ENCODE measurements at places on chromosomes 12 and 14.

GRCh38 chr12:67456431-67456901 is 187.3 kb downstream of the CAND1 start:
- DNase-seq = no peak

DNA sequence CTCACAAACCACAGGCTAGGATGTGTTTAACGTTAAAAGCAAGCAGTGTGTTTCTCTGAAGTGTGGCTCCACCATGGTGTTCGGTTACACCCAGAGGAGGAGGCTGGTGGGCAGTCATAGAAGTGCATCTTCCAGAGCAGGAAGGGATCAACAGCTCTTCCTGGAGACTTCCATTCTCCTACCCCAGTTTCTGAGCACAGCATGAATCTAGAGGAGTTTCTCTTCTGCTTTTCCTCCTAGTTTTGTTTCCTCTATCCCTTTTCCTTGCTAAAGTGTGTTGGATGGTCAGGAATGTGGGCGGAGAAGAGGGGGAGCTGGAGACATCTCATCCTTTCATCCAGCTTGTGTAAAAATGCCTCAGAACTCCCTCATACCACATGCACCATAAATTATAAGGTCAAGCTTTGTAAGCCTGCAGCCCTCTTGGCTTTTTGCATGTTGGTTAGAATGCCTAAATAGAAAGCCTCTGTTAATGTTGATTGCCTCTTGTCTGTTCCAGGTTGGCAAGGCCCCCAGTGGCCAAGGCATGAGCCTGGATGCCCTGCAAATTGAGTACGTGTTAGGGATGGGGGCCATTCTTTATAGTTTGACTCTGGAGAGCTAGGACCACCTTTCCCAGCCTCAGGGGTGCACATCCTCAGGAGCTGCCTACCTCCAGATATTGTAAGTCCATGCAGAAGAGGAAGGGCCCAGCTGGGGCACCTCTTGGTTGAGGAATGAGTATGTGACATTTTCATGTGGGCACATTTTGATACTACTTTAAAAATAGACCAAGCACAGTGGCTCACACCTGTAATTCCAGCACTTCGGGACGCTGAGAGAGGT is 4.0 kb upstream of the CKAP4 start:
- no peak for DNase-seq

DNA sequence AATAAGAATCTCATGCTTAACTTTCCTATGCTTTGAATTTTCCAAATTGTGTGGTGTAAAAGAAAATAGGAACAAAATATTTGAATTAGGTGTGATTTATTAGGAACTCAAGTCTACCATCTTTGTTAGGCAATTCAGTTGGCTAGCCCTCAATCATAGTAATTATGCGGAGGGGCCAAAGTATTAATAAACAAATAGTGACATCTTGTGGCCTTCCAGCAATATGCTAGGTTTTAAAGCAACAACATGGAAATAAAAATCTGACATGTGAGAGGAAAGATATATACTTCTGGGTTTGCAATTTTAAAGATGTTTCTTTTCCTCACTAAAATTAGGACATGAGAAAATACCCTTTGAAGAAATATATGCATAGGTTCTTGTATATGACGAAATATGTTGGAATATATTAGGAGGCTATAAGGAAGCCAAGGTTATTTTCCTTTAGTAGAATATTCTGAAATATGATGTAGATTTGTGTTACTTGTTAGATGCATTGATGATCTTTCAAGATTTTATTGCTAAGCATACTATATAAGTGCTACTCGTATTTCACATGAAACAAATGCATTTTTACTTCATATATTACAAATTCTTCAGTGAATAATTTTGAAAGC is 200.4 kb downstream of the PTPRO start:
- DNase-seq = peak; percentile 31

DNA sequence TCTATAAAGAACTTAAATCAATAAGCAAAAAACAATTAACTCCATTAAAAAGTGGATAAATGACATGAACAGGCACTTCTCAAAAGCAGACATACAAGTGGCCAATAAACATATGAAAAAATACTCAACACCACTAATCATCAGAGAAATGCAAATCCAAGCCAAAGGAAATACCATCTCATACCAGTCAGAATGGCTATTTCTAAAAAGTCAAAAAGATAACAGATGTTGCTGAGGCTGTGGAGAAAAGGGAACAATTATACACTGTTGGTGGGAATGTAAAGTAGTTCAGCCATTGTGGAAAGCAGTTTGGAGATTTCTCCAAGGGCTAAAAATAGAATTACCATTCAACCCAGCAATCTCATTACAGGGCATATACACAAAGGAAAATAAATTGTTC is 234.5 kb upstream of the PLXNC1 start:
- DNase-seq = no peak

DNA sequence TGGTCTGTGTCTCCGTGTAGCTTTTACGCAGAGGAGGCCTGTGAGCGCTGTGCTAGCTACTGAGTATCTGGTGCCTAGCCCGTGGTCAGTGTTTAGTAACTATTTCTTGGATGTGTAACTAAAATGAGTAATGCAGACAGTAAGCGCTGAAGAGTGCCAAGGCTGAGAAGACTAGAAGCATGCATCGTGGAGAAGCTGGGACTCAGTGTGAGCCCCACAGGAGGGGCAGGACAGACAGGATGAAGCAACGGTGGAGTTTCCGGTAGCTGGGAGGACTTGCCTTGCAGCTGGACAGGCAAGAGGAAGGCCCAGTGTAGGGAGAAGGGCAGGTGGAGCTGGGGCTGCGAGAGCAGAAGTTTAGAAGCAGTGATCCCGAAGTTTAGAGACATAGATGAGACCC is 233.4 kb upstream of the FKBP4 start:
- no peak for DNase-seq

DNA sequence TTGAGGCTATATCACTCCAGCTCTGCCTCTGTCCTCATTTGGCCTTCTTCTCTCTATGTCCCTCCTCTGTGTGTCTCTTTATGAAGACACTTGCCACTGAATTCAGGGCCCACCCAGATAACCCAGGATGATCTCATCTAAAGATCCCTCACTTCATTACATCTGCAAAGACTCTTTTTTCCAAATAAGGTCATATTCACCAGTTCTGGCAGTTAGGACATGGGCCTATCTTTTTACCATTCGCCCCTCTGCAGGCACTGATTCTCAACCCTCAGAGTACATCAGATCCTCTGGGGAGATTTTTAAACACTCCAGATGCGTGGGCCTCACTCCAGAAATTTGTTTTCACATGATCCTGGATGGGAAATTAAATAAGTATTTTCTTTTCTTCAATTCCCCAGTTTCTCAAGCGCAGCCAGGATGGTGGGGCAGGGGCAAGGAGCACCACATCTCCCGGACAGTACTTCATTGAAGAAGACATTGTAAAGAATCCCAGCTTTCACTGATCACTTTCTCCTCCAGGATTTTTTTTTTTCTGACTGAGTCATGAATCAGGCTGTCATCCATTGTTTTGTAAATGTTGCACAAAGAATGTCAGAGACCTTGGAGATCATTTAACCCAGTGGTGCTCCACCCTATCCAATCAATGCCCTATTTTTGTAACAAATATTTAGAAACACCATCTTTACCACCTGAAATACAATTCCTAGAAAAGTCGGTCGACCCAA is 27.4 kb downstream of the CRACR2A start:
- DNase-seq = no peak

DNA sequence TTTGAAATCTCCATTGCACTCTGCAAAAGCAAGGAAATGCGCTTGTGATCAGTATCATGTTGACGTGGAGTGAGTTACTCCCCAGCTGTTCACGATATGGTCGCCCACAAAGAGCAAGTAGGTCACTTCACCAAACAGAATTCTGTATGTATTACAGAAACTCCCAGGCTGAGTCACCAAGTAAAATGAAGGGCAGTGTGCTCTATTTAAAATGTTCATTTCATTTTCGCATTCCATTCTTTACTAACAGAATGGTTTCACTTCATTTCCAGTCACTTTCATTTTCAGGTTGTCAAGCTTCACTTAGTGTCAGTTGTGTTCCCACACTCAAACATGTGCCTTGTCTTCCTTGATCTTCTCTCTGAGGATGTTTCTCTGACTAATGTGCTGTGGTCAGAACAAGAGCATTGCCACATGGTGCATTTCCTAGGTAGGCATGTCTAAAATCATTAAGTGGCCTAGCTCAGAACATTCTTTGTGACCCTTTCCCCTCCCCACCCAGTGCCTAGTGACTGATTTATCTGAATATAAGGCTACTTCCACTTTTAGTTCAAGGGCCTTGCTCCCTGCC is 391.2 kb downstream of the RAD51B start:
- DNase-seq = peak; percentile 74

DNA sequence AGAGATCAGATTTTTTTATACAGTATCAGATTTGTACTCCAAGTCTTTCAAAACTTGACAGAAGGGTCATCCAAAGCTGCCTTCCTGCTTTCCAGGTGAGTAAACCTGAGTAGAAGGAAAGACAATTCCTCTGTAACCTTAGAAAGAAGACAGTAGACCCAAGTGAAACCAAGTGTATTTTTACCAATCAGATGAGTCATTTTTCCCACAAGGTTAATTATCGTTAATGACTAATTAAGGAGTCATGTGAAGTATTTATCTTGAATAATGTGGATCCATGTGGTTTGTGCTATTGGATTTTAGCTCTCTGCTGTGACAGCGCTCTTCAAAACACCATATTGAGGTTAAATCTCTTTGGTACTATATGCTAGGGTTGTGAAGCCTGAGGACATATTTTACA is 74.0 kb upstream of the PELI2 start:
- DNase-seq = no peak

- no peak for DNase-seq
Measured at GRCh38 chr12:124364543-124364942, 69.7 kb downstream of the RFLNA start.

DNA sequence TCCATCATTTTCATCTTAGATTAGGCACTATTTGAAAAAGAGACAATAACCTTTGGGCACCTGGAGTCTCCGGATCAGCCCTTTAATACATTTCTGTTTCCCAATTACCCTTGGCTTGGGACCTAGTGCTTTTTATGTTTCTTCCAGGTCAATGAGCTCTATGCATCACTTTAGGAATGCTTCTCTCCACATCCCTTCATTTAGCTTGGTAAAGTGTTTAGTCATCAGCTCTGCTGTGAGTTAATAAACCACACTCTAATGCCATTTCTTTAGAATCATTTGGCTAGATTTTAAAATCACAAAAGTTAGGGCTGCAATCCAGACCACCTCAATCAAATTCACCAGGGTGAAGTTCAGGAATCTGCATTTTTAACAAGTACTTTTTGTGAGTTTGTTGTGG is 41.7 kb downstream of the RASSF9 start:
- DNase-seq = no peak

GRCh38 chr12:65490250-65490649 is 211.8 kb downstream of the MSRB3 start:
- DNase-seq = no peak

DNA sequence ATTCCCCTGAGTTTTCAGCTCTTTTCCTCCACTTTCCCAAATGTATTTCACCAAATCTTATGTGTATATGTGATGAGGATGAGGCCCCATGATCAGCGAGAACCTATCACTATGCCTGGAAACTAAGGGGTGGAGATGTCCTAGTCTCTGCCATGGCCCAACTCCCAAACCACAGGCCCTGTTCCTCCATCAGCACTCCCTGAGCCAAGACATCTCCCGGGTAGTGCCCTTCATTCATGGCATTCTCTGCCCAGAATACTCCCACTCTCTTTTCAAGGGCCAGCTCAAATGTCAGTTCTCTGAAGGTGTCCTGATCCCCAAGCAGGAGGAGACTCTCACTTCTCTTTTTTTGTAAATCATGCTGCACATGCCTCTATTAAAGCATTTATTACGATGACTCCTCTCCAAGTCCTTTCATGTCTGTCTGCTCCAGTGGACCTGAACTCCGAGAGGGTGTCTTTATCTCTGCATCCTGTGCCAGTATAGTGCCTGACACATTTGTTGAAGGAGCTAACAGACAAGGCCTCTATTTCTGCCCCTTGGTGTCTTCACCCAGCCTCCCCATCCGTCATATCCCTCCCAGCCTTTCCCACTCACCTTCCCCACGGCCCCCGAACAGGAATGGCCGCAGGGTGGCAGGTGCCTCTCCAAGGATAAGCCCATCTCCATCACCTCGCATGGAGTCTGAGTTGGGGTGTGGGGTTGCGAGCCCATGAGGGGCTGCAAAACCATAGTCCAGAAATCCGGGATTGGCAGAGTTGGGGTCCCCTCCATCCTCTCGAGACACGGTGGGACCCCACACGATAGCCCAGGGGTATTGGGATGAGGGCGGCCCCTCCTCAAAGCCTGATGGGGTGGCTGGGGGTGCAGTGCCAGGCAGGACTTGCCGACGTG is 3.7 kb downstream of the PIANP start:
- no peak for DNase-seq

- DNase-seq = no peak
Measured at GRCh38 chr12:117481470-117481869, 120.0 kb upstream of the NOS1 start.

GRCh38 chr14:86613126-86613525 is 1083.2 kb downstream of the FLRT2 start:
- DNase-seq = no peak

DNA sequence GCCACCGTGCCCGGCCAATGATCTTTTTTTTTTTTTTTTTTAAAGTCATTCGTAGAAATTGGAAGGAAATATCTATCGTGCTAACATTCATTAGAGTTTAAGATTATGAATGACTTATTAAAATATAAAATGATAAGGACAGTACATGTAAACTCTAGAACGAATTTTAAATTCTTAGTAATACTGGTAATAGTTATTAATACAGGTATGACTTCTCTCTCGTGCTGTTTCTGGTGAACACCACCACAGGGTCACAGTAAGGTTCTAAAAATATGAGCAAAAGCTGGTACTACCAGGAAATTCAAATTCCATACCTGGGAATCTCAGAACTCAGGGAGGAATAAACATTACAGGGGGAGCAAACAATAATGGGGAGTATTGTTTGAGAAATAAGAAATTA is 26.2 kb downstream of the WNK1 start:
- DNase-seq = no peak

DNA sequence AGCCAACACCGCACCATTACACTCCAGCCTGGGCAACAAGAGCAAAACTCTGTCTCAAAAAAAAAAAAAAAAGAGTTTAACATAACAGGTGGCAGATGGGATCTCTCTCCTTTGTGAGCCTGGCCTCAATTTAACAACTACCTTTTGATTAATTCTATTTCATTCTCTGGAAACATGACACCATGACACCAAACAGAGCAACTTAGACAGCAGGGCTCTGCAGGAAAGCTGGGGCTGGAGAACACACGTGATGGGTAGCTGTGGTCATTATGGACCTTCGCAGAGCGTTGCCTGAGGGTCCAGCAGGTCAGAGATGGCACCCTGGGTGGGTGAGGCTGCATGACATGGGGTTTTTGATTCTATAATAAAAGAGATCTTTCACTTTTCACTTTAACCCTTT is 1.7 kb upstream of the DGLUCY start:
- no peak for DNase-seq

GRCh38 chr12:1587927-1588574 is 6.3 kb downstream of the FBXL14 start:
- no peak for DNase-seq

- no peak for DNase-seq
Measured at GRCh38 chr14:54722791-54723432, 156.0 kb downstream of the SAMD4A start.

- no peak for DNase-seq
Measured at GRCh38 chr14:74326369-74327152, 21.7 kb upstream of the VRTN start.

Data from CD4-positive, alpha-beta T cell treated with Interleukin-4 for 1 hour (primary cell).